Activated naive CD4-positive, alpha-beta T cell treated with Interleukin-2 at 50 U/mL for 16 hours (primary cell): ENCODE measurements at places on chromosomes 6 and 20.

GRCh38 chr6:17600527-17601385 is 654 bp downstream of the FAM8A1 start:
- peak; percentile 42 for DNase-seq

DNA sequence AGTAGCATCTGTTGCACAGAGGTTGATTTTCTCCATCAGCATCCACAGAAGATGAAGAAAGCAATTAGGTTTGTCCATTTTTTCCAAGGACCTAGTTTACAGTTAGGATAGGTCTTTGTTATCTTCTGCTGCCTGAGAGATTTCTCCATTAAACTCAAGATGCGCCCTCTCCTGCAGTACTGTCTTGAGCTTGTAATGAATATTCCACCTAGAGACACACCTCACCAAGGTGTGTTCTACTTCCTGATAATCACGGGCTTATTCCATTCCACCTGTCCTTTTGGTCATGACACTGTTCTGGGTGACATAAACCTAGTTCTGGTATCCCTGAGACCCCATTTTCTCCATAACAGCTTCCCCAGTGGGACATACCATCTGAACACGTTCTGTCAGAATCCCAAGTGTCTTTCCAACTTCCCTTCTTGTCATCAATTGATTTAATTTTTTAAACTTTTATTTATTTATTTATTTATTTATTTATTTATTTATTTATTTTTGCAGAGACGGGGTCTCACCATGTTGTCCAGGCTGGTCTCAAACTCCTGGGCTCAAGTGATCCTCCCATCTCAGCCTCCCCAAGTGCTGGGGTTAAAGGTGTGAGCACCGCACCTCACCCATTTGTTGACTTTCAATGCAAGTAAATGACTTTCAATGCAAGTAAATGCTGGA is 75.6 kb upstream of the HS3ST5 start:
- DNase-seq: no peak

DNA sequence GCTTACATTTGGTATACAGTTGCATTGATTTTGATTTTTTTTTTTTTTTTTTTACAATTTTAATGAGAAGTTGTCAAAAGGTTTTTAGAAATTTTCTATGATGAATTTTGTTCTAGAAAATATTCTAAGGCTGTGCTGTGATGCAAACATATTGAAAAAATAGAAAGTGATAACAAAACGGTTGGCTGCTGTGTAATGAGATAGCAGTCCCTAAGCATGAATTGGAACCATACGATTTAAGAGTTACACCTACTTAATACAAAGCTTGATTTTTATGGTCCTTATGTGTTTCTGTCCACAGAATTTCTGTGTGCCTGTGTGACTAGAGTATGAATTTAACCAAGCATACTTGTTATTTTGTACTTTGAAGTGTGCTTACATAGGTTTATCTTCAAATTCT is 12.1 kb downstream of the HIVEP1 start:
- DNase-seq: no peak

DNA sequence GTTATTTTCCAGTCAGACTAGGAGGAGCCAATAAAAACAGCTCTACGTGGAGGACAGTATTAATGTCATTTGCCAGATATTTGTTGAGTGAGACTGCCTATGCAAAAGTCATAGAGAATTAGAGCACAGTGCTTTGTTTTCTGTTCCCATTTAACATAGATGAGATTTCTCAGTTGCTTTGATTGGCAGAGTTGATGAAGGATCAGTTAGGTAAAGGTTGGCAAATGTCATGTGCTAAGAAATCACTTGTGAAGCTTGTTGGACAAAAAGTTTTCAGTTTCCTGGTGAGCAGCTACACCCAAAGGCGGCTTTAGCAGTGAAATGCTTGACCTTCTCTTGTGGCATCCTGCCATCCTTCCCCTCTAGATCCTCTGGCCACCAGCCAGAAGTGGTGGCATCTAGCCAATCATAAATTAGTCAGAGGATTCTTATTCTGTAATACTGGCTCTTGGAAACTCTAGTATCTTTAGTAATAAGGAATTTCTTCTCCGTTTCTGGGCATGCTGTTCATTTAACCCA is 37.0 kb downstream of the BCKDHB start:
- DNase-seq: no peak

DNA sequence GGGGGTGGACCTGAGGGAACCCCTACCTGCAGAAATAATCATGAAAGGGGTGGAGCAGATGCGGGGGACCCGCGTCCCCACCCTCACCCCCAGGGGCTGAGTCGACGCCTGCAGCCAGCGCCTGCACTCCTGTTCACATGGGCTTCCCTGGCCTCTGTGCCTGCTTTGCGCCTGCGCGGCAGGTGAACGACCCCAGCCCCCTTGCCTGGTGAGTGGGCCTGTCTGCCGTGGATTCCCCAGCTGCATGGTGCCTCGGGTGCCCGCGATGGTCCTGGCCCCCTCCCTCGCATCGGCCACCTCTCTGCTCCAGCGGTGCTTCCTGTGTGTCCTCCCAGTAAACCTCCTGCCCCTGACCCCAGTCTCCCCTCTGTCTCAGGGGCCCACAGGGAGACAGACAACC is 18.8 kb upstream of the NTSR1 start:
- DNase-seq: no peak

GRCh38 chr20:38727607-38728190 is 3.4 kb downstream of the SLC32A1 start:
- no peak for DNase-seq

DNA sequence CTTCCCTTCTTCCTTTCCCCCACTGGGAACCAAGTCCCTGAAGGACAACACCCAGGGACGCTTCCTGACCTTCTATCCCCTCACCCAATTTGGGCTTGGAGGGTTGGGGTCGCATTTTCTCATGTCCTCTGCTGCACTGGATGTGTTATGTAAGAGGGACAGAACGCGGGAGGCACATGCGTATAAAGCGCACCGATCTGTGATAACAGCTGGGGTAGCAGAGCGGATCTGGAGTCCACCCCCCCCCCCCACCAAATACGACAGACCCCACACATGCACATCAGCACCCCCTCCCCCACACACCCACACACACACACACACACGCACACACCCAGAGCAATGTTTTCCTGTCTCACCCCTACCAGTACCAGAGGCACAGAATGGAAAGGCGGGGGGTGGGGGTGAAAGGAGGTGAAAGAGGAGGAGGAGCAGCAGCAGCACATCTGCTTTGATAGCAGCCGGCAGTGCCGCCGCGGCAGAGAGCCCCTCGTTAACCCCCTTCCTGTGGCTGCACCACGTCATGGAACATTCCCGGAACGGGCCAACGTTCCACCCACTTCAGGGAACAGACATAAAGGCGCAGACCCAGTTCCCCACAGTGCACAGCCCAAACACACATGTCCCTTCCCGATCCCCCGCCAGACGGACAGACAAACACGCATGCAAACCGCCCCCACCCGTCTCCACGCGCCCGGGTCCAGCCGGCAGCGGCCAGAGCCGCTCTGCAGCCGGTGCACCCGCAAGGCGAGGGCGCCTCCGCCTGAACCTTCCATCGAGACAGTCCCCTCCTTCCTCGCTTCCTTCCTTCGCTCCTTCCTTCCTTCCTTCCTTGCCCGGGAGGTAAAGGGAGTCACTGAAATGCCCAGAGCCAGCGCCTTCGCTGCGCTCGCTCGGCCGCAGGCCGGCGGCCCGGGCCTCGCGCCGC is 590 bp downstream of the HIVEP2 start:
- peak; percentile 92 for DNase-seq

GRCh38 chr6:30543821-30544220 is 12.5 kb downstream of the GNL1 start:
- no peak for DNase-seq

GRCh38 chr6:25279748-25280343 is 672 bp downstream of the CARMIL1 start:
- DNase-seq: no peak

DNA sequence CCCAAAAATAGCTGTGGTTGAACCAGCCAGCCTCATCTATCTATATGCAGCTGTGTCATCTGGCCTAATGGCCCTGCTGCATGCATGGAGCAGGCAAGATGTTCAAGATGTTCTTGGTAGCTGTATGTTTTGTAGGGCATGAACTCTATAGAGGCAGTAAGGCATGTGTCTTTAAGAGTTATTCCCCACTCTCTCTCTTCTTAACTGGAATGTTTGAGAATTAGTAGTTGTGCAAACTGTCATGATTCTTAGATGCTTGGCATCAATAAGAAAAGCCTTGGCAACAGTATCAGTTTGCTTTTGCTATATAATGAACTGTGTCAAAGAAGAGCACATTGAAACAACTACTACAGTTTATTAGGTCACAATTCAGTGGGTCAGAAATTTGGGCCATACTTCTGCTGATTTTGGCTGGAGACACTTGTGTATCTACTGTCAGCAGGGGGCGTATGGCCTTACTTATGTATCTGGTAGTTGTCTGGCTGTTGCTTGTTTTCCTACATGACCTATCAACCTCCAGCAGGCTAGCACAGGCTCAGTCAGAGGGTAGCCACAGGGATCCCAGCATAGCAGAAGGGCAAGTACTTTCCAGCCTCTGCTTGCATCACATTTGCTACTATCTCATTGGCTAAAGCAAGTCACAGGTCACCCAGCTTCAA is 56.1 kb upstream of the LAMP5 start:
- no peak for DNase-seq

DNA sequence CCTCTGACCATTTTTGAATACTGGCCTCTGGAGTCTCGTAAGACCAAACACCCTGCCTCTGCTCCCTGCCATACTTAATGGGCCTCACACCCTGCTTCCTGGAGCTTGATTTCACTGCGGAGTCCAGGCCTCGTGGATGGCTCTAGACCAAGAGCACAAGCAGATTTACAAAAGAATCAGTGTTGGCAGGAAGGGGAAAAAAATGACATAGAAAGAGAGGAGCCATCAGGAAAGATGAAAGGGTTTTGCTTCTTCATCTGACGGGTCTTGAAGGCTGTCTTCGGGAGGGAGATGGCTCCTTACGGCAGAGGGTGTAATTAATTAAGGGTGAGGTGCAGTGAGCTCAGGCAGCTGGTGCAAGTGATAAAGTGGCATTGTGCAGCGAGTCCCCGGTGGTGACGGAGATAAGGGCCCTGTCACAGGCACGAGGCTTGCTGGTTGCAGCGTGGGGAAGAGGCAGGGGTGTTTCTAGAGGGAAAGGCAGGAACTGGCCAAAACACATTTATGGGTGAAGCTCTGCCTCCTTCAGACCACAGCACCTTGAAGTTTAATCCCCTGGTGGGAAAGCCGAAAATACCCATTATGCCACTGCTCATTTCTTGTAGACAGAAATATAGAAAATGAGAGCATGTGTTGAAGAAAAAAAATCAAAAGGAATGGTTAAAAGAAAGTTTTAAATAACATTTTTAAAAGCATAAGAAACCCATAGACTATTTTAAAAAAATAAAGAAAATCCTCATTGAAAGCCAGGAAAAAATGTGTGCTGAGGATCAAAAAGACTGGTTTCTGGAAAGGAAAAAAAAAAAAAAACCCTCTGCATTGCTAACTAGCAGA is 128.6 kb upstream of the LRFN2 start:
- DNase-seq: no peak

DNA sequence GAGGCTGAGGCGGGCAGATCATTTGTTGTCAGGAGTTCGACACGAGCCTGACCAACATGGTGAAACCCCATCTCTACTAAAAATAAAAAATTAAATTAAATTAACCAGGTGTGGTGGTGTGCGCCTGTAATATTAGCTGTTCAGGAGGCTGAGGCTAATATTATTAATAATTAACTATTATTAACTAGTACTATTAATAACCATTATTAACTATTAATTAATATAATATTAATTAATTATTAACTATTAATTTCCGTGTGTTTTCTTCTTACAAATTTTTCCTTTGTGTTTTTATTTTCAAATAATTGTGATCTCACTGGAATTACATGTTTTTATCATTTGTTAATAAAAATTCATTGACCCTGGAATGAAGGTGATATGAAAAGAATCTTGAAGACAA is 557.4 kb upstream of the ADGRB3 start:
- DNase-seq: no peak

GRCh38 chr6:41900861-41901260 is 5.7 kb upstream of the USP49 start:
- DNase-seq: no peak

GRCh38 chr6:30570740-30571074 is 535 bp upstream of the ABCF1 start:
- DNase-seq: no peak

GRCh38 chr20:49231471-49231870 is 12.3 kb downstream of the DDX27 start:
- no peak for DNase-seq

DNA sequence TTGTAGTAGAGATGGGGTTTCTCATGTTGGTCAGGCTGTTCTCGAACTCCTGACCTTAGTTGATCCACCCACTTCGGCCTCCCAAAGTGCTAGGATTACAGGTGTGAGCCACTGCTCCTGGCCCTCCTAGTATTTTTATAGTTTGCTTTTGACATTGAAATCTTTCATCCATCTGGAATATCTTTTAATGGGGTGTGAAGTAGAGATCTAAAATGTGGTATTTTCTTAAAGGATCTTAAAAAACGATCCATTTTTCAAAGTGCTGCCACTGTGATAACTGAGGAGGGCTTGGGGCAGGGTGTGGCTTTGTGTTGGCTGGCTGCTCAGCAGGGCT is 23.1 kb downstream of the CDS2 start:
- no peak for DNase-seq

DNA sequence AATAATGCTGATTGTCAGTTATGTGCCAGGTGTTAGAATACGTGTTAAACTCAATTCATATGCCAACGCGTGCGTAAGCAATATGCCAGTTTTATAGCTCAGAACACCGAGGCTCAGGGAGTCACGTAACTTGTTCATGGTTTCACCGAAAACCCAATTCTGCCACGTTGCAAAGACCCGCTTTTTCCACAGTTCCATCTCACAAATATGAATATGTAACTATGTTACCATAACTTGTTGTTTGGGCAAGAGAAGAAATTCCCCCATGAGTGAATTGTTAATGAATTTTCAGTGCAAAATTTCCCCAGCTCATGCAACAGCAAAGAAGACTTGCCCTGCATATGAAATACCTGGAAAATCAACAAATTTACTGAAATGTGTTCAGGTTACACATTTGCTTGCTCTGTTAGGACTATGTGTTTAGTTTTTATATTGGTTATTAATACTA is 30.1 kb downstream of the SF3B5 start:
- peak; percentile 35 for DNase-seq

DNA sequence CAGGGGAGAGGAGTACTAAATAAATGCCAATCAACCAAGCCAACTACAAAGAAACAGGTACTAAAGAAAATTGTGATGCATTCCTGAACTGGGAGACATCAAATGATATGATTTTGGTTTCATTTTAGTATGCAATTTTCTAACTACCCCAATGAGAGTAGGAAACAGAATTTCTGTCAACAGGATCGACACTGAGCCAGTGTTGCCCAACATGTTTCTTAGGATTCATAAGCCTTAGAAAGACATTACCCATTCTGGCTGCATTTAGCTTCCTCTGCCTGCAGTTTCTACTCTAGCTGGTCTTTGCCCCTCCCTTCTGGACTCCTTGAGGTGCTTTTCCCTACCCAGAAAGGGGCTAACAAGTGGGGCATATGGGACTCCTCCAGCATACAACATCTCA is 49.8 kb downstream of the KCTD20 start:
- no peak for DNase-seq

GRCh38 chr6:52727908-52728307 is 35.4 kb downstream of the GSTA2 start:
- no peak for DNase-seq

- DNase-seq: no peak
Observed at GRCh38 chr20:17761604-17762003, 61.8 kb downstream of the BANF2 start.
